ENCODE measurements at places on chromosomes 12 and 14.

- no peak for DNase-seq
These were observed 216.5 kb downstream of the SLC38A4 start for GRCh38 chr12:46609273-46609623.

DNA sequence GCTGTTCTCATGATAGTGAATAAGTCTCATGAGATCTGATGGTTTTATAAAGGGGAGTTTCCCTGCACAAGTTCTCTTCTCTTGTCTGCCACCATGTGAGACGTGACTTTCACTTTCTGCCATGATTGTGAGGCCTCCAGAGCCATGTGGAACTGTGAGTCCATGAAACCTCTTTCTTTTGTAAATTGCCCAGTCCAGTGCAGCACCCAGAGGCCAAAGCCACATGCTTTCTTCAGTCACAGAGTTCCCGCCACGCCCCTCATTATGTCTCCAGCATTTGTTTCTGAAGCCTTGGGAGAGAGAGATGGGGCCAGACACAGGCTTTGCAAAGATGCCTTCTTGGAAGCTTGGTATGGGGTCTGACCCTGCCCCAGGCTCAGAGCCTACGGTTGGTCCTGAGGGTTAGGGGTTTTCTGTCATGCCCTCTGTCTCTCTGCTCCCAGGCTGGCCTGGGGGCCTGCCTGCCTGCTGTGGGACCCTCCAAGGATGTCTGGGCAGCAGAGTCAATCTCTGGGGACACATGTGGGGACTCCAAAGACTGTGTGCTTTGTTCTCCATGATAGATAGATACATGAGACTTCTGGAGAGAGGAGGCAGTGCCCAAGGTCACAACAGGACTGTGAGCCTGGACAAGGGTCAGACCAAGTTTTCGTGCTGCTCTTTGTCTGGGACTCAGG, 114.1 kb upstream of the PRMT8 start:
- DNase-seq: no peak

DNA sequence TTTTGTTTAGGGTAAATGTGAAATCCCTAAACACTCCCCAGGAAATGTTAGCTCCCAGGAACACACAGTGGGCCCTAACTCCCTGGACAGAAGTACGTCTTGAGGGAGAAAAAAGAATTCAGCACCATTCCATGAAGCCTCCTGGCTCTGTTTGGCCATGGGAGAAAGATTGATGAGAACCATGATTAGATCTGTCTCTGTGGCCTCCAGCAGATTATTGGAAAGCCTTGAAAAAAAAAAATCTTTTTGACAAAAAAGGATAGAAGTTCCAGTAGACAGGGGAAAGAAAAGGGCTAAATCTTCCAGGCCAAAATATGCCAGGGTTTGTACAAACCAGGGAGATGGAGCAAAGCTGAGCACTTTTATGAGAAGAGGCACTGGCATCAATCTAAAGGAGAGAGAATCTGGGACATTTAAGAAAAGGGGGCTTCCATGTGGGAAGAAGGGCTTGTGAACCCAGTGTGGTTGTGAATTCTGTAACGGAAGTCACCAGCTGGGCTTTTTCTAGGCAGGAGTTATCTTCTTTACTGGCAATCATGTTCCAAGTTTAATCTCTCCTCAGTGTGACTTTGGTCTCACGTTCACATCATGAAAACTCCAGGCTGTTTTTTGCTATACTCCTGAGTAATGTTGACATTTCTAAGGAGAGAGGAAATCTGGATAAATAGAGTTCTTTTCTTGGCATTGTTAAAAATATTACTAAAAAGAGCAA, 426.7 kb downstream of the RAD51B start:
- no peak for DNase-seq

GRCh38 chr12:66061076-66061475, 69.5 kb downstream of the LLPH start:
- DNase-seq: no peak

DNA sequence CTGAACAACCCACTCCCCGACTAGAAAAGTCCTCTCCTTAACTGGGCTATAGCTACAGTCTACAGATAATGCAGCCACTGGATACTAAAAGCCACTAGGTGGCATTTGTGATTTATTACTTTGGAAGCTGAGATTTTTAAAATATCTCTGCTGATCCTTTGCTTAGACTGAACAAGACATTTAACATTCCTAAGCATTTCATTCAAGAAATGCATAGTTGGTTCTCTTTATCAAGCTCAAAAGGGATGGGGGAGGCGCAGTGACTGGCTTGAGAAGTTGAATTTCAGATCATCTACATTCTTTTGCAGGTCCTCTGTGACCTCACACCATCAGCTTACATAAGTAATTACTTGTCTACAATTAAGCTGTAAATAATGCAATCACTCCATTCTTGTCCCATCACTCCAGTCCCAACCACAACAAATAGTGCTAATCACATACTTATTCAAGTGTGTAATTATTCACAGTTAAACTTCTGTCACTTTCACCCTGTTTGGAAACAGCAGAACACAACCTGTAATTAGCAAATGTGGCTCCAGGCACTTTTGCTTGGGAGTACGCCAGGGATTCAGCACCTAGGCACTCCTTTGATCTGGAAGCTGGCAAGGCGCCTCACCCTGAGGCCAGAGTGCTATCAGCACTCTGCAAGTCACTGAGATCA, 203.6 kb downstream of the NOVA1 start:
- peak; percentile 35 for DNase-seq

DNA sequence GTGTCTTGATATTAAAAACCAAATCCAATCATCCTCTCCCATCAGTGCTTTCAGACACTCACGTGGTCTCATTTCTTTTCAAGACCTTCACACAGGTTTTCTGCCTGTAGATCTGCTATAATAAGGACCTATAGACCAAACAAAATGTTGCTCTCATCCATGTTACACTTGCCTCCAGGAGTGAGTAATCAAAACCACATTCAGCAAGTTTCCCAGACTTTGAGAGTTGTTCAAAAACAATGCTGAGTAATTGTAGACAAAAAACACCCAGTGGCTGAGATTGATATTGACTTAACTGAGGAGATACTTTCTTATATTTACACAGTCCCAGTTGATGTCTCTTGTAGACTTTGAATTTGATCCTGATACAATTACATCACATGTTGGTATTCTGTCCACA, 383.1 kb downstream of the TMEM132D start:
- DNase-seq: peak; percentile 16

DNA sequence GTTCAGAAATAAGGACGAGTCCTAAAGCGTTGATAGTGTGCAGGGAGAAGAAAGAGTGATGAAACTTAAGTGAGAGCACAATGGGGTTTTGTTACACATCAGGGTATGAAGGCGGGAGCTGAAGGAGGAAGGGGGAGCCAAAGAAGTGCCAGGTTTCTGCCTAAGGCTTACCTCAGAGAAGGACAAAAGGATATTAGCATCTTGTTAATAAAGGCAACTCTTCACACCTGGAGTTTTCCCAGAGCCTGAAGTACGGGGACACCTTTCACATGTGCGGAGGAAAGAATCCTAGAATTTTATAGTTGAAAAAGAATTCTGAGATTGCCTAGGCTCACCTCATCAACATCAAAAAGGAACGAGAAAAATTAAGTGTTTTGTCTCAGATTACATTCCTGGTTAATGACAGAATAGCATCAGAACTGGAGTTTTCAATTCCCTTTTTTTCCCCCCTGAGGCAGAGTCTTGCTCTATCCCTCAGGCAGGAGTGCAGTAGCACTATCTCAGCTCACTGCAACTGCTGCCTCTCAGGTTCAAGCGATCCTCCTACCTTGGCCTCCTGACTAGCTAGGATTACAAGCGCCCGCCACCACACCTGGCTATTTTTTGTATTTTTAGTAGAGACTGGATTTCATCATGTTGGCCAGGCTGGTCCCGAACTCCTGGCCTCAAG, 2.2 kb upstream of the SAV1 start:
- peak; percentile 24 for DNase-seq
